Esophagus squamous epithelium (tissue), 5 donors: ENCODE measurements at places on chromosomes 1 and 21. TPM values are rescaled to one million over a fixed set of nuclear protein-coding genes. Genes with fewer than 3 reads are reported as not detected.

Gene CELA2A
- not detected for total RNA-seq

- DNase-seq, result no peak
These were observed 14.6 kb upstream of the TGFBR3 start for GRCh38 chr1:91900562-91900961.

DNA sequence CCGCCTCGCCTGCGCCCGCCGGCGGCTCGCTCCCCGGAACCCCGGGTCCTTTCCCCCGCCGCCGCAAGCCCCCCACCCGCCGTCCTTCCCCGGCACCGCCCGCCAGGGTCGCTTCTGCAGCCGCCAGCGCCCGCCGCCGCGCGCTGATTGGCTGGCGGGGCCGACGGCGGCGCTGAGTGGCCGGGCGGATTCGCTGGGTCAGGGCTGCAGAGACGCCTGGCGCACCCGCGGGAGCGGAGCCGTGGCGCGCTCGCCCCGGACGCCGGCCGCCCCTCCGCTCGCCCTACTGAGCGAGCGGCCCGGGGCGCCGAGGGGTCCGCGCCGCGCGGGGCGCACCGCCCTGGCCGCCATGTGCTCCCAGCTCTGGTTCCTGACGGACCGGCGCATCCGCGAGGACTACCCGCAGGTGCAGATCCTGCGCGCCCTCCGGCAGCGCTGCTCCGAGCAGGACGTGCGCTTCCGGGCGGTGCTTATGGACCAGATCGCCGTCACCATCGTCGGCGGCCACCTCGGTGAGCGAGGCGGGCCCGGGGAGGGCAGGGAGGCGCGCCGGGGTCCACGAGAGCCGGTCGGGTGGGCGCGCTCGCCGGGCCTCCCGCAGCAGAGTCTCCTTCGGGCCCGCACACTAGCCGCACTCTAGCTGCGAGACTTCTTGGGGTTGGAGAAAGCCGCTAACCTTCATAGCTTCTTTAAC is at the start of gene RIMKLA:
Gene RIMKLA, plus strand, starts transcription at position 207 of the 694 bp plus-strand sequence. Its CDS starts 143 bp downstream, at position 350.
- no peak for DNase-seq

DNA sequence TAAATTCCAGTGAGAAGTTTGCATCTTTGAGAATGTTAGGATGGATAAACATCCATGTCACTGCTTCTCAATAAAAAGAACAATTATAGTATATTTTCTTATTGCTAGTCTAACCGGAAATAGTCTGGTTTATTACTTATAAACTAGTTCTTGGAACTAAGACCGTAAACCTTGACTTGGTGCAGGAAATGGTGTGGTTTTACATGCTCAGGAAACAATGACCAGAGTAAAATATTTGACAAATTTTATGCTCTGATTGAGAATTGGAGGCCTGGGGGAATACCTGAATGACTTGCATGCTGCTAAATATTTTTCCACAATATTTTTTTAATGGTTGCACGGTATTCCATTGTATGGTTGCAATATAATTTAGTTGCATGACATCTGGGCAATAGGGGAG is 76.3 kb downstream of the XCL2 start:
- DNase-seq, result no peak

DNA sequence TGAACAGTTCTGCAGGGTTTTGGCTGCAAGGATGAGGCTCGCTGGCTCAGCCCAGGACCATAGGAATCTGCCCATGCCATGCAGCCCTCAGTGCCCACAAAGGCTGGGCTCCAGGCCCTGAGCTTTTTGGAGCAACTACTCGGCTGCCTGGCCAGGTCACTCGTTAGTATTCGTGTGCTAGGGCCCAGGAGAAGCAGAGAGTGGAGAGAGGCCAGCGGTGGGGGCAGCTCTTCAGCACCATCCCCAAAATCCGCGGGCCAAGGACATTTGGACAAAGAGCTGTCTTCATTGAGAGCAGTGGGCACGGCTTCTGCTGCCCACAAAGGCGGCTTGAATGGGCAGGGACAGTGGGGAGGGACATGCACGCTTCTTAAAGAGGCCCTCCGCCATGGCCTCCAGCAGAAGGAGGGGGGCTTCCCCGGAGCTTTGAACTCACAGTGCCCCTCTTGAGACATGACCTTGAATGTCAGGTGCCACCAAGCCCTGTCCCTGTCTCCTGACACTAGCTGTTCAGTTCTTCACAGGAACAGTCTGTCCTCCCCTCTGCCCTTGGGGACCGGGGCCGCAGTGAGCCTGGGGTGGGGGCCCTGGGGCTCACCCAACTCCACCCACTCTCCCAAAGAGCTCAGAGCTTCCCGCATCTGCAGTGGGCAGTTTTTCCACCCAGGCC is 106.1 kb upstream of the ARHGEF16 start:
- DNase-seq, result no peak

- peak; percentile 35 for DNase-seq
These were observed at the start of gene GABPB2 for GRCh38 chr1:151070474-151071276. Gene GABPB2 (plus strand): TSS chr1:151070761. CDS start chr1:151088190, 17,429 bp downstream.

DNA sequence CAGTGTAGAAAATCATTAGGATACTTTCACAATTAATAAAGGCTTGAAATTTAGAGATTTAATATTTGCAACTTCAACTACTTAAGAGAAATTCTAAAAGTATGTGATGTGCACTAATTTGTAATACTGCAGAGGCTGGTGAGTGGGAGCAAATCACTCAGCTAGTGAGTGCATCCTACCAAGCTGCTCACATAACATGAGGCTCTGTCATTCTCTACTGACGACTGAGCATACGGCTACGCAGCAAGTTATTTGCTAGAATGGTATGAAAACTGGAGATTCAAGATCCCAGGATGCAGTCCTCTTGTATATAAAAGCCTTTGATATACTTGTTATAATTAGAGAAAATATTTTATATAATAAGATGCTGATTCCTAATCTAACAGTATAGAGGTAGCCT is 90.1 kb downstream of the ATP1B1 start:
- no peak for DNase-seq

DNA sequence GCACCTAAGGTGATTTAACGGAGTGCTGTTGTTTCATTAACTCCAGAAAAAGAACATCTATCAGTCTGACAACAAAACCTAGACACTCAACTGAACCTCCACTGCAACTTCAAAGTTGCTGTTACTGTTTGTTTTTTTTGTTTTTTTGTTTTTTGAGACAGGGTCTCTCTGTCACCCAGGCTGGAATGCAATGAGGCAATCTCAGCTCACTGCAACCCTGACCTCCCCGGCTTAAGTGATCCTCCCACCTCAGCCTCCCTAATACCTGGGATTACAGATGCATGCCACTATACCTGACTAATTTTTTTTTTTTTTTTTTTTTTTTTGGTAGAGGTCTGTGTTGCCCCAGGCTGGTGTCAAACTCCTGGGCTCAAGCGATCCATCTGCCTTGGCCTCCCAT is 66.7 kb upstream of the SDC3 start:
- no peak for DNase-seq

GRCh38 chr1:19668888-19669287 is 4.2 kb downstream of the HTR6 start:
- DNase-seq, result no peak

GRCh38 chr1:82062206-82062605 is 261.5 kb downstream of the ADGRL2 start:
- DNase-seq, result no peak

- no peak for DNase-seq
These were observed 174.7 kb downstream of the LBR start for GRCh38 chr1:225253173-225253572.
